ENCODE measurements at places on chromosomes 7 and 10.

DNA sequence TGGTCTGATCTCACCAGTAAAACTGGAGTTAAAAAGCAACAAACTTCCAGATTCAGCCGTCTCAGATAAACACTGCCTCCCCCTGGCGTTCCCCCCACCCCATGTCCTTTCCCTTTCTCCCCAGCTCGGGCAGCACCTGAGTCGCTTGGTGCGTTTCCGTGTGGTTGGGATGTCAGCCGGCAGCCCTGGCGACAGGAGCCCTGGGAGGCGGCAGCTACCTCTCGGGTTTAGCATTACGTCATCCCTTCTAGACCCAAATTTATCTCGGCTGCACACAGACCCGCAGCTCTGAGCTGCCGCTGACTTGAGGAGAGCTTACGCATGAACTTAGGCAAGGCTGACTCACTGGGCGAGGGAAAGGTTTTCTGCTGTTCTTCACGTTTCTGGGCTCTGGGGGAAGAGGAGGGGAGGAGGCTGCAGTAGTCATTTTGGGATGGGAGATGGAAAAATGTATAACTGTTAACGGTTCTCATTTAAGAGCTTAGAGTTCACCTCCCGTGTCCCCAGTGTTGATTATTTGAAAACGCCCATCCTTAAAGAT, 14.4 kb downstream of the MXI1 start:
- DNase-seq = peak; percentile 82

DNA sequence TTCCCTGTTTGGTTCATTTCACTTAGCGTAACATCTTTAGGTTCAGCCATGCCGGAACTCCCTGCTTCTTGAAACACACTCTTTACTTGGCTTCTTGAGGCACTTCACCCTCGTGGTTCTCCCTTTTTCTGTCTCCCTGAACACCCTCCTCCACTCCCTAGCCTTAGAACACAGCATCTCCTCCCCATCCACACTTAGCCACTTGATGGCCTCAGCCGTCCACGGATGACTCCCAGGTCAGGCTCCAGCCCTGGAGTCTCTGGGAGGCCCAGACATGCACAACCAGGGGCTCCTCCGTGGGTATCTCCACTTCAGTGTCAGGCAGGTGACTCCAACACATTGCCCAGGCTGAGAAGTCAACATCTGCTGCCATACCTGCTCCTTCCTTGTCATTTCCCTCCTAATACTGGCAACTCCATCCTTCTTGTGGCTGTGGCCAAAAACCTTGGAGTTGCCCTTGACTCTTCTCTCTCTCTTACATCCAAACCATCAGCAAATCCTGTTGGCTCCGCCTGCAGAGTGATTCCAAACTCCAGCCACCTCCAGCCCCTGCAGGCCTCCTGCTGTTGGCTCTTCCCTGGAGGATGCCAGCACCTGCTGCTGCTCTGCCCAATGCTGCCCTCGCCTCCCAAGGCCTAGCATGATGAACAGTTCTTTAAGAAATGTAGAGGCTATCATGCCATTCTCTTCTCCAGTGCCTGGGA, 8.4 kb upstream of the INMT start:
- DNase-seq = no peak

- no peak for DNase-seq
Measured at GRCh38 chr10:88066319-88066718, 202.9 kb downstream of the PTEN start.

- DNase-seq = no peak
Measured at GRCh38 chr7:144388950-144389349, 14.5 kb downstream of the NOBOX start.

GRCh38 chr10:83991986-83992753, 147.1 kb upstream of the GHITM start:
- DNase-seq = no peak

GRCh38 chr10:27440021-27440420, 64.1 kb upstream of the RAB18 start:
- no peak for DNase-seq

DNA sequence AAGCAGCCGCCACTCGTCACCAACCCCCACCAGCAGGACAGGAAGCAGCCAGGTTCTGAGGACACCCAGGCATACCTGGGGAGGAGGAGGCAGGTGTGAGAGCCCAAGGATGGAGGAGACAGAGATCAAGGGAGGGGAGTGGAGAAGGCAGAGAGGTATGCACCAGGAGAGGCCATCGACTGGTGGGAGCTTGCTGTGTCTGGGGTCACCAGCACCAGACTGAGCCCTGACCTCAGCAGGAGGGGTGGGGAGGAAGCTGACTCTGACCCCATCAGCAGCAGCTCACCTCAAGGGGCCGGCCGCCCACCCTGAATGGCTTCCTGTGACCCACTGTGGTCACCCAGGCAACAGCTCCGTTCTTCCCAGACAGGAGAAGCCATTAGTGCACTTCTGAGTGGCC, 7.8 kb downstream of the VIPR2 start:
- DNase-seq = no peak

- DNase-seq = no peak
Measured at GRCh38 chr7:90401989-90402388, 1.3 kb upstream of the CLDN12 start.

DNA sequence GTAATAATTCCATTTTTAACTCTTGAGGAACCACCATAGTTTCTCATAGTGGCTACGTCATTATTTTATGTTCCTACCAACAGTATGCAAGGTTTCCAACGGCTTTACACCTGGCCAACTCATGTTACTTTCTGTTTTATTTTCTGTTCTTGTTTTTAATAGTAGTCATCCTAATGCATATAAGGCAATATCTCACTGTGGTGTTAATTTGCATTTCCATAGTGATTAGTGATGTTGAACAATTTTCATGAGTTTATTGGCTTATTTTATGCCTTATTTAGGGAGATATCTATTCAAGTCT, 465.5 kb upstream of the KLF6 start:
- no peak for DNase-seq

- DNase-seq = no peak
Measured at GRCh38 chr10:133299224-133299623, 9.4 kb downstream of the TUBGCP2 start.

DNA sequence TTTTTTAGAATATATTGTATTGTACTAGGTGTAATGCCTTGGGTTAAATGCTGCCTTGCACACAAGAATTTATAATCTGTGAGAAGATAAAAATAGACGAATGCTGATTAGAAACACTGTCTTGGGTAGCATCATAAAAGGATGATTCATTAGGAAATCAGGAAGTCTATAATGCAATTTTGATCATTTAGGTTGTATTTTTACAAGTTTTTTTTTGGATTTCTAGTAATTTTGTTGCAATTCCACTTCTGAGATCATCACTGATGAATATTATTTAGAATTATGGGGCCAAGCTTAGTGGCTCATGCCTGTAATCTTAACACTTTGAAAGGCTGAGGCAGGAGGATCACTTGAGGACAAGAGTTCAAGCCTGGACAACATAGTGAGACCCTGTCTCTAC, 29.6 kb downstream of the WBP1L start:
- DNase-seq = no peak

DNA sequence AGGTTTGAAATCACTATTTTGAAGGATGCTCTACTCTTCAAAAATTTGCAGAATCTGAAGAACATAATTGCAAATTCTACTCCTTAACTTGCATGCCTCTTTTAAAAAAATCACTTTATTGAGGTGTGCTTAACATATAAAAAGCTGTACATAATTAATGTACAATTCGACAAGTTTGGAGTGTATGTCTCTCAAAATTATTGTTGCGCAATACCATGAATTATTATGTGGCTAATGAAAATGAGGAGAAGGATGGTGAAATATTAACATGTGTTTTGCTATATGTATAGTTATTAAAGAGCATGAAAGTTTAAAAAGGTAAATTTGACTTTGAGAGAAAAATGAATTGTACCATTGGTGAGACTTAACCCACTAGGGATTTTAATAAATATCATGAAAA, 187.2 kb upstream of the MALRD1 start:
- DNase-seq = no peak

- DNase-seq = no peak
Measured at GRCh38 chr7:132130497-132130896, 445.8 kb downstream of the PLXNA4 start.

- DNase-seq = no peak
Measured at GRCh38 chr10:78650122-78650521, 418.6 kb upstream of the ZMIZ1 start.

- peak; percentile 22 for DNase-seq
Measured at GRCh38 chr10:78148961-78149612, 115.4 kb downstream of the RPS24 start.

- no peak for DNase-seq
Measured at GRCh38 chr7:119748991-119749390, 524.0 kb upstream of the KCND2 start.

DNA sequence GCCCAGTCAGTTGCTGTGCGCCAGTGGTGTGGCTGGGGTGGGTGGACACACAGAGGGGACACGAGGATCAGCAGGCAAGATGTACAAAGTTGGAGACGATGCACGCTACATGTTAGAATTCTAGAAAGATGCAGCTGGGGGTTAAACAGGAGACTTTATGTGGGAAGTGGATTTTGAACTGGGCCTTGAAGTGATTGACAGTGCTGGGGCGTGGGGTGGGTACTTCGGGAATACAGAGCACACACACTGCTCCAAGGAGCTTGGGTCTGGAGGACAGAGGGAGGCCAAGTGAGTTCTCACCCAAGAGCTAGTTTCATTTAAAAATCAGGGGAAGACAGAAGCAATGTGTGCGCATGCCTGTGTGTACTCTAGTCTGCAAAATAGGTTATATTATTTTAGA, 87.1 kb downstream of the CREM start:
- DNase-seq = no peak

GRCh38 chr10:114874827-114875411, 53.3 kb downstream of the FHIP2A start:
- no peak for DNase-seq

DNA sequence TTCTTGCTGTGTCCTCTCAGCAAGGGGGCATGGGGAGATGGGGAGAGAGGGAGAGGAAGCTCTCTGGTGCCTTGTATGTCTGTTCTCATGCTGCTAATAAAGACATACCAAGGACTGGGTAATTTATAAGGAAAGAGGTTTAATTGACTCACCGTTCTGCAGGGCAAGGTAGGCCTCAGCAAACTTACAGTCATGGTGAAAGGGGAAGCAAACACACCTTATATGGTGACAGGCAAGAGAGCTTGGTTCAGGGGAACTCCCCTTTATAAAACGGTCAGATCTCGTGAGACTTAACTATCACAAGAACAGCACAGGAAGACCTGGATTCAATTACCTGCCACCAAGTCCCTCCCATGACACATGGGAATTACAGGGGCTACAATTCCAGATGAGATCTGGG, 464.7 kb upstream of the CELF2 start:
- no peak for DNase-seq

GRCh38 chr7:91193141-91193540, 71.1 kb upstream of the FZD1 start:
- DNase-seq = no peak

- DNase-seq = no peak
Measured at GRCh38 chr7:133253519-133253875, 619 bp downstream of the EXOC4 start.

GRCh38 chr7:151436446-151437158, 3.3 kb downstream of the CRYGN start:
- no peak for DNase-seq

DNA sequence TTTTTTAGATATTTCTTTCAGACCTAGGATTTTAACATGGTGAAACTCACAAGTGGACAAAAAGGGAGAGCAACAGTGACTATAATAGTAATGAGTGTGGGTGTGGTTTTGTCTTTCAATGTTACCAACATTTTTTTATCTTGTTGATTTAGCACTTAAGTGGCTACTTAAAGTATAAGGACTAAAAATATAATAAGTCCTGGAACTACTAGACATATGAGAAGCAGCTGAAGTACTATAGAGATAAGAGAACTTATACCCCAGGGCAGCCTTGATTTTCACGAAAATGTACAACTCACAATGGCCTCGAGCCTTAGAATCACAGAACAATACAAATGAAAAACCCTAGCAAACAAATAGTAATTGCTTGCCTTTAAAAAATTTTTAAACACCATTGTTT, 1151.8 kb downstream of the TYW1 start:
- no peak for DNase-seq

DNA sequence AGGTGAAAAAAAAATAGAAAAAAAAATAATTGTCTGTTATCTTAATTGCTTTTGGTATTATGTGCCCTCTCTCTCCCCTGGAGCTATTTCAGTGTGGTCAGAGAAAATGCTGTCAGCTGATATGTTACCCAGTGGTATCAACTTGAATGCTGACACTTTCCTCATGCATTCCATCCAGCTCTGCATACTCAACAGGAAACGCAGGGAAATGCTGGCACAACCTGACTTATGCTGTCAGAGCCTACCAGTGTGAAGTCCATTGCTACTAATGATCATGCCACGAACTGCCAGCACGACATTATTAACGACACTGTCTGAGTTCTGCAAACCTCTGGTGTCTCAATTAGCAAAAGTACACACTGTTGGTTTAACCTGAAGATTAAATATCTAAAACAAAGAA, 182.8 kb downstream of the ZWINT start:
- no peak for DNase-seq

GRCh38 chr7:14144538-14144937, 155.1 kb upstream of the ETV1 start:
- no peak for DNase-seq

GRCh38 chr7:32809347-32809746, 82.2 kb downstream of the KBTBD2 start:
- DNase-seq = no peak
